Activated T-helper 1 cell treated with Interleukin-2 at 50 U/mL for 16 hours (primary cell): ENCODE measurements at places on chromosomes 7 and 10.

GRCh38 chr10:104101902-104102301 is 16.2 kb upstream of the COL17A1 start:
- DNase-seq, result no peak

DNA sequence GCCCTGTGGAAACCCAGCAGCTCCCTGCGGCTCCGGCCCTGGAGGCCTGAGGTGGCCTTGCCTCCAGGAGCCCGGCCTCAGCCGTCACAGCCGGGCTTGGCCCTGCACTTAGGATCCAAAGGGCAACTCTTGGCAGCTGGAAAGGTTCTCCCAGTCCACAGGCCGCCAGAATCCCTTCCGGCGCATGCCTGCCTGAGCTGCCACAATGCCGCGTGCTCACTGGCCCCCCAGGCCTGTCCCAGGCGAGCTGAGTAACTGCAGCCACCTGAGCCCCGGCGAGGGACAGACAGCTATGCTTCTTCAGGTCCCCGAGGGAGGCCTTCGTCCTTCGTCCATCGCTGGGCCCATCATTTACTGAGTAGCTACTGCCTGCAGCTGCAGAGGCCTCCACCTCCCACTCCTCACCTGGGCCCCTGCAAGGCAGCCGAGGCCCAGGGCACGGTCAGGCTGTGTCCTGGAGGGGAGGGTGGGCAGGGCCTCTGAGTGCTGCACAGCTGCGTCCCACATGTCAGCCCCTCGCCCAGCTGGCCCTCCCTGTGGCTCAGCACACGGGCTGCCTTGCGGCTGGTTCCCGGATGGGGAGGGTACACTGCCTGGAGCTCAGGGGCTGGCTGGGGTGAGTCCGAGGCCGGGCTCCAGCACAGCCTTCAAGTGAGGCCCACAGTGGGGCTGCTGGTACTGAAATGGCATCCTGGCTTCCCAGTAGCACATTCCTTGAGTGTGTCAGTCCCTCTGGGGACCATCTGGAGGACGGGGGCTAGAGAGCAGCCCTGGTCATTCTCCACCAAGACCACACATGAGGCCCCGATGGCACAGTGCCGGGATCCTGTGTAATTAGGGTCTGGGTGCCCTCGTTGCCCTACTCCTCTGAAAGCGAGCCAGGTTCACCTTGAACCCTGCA is 172.5 kb downstream of the ELFN1 start:
- DNase-seq, result no peak

DNA sequence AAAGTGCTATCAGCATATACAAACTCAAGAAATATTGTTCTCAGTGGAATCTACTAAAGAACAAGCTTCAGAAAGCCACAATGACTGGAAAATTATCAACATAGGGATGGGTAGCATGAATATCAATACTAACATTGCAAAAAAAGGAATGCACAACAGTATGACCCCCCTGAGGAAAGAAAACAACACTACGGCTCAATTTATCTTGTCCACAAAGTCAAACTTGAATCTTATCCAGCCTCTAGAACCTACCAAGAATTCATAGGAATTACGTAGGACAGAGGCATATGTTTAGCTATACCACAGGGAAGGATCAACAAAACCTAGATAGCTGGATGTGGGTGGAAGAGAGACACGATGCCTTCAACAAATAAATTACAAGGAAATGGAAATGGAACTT is 54.6 kb downstream of the AGMO start:
- no peak for DNase-seq

DNA sequence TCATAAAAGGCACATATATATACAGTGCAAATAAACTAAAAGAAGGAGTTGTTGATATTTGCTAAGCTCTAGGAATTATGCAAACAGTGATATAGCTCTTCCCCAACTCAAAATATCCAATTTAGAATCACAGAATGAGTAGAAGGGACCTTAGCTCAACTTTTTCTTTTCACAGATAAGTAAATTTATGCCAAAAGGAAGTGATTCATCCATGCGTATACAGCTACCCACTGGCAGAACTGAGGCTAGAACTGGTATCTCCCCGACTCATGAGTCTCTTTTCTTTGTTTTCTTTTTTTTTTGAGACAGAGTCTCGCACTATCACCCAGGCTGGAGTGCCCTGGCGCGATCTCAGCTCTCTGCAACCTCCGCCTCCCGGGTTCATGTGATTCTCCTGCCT is 54.2 kb upstream of the SVIL start:
- DNase-seq, result no peak

- DNase-seq, result no peak
Measured at GRCh38 chr7:31098642-31099360, 46.7 kb downstream of the ADCYAP1R1 start.

DNA sequence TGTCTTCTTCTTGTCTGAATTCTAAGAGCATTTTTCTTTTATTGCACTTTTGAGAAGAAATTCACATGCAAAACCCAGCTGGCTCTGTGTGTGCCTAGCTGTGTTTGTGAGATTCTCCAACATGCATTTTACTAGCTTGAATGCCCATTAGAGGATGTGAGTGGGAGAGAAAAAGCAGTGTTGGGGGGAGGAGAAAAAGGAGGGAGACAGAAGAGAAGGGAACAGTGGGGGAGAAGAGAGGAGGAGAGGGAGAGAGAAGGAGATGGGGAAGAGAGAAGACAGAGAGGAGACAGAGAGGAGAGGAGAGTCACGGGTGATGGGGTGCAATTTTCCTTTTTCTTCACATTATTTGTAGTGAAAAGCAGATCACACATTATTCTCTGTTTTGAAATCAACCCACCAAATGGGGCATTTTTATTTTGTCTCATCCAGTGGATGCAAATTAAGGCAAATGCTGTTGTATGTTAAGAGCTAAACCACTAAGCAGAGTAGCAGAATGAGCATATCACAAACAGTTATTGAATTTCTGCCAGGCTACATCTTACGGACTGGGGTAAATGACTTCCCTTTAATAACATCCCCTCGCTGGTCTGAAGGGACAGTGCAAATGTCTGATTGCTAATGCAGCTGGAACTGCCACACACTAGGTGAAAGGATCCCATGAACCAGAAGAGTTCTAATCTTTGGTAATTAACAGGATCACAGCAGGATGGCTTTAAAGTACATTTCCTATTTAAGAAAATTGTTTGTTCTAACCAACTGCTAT is 849 bp downstream of the LRRN3 start:
- no peak for DNase-seq

- no peak for DNase-seq
Measured at GRCh38 chr10:92742331-92743228, 52.8 kb downstream of the HHEX start.

DNA sequence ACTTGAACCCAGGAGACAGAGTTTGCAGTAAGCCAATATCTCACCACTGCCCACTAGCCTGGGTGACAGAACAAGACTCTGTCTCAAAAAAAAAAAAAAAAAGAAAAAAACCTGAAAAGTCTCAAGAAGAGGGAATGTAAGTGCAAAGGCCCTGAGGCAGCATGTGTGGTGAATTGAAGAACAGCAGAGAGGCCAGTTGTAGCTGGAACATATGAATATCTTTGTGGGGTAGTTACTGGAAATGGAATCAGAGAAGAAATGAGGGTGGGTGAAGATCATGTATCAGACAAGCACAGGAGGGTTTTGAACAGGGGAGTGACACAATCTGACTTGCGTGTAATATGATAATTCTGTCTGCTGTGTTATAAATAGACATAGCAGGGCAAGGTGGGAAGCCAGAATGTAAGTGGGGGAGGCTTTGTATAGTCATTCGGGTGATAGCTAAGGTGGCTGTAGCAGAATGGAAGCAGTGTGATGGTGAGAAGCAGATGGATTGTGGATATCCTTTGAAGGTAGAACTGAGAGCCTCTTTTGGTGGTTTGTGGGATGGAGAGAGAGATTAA is 45.3 kb upstream of the ITGA8 start:
- DNase-seq, result no peak

GRCh38 chr7:151426441-151426903 is 13.5 kb downstream of the CRYGN start:
- DNase-seq, result no peak

DNA sequence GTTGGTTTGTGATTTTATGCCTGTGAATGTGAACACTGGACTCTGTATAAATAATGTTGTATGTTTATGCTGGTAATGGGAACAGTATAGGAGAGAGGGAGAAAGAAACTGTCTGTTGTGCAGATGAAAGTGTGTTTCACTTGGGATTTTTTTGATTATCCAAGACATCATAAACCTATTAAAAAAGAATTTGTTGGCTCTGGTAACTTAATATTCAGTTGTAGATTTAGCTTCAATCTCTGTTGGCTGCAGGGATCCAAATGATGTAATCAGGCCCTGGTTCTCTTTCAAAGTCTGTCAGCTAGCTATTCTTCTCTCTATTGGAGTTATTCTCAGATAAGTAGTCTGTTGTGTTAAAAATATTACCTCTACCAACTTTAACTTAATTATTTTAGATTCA is 168.8 kb upstream of the RHOBTB1 start:
- no peak for DNase-seq

DNA sequence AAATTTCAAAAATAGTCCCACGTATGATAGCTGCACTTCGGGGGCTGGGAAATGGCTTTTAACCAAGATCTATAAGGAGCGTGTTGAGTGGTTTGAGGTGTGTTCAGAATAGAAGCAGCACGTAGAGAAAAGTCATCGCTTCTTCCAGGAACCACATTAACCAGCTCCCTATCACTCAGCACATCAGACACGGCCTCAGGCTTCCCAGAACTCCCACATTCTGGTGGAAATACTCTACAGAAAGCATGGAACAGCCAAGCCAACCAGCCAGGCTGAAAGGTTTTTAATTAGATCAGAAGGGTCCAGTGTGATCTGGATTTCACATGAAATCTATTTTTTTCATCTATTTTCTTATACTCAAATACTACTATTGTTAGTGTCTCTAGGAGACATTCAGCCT is 231.5 kb upstream of the NRP1 start:
- DNase-seq, result no peak
